ENCODE measurements at places on chromosomes 3 and 15.

- peak; percentile 32 for DNase-seq
These were observed 904.0 kb downstream of the TBL1XR1 start for GRCh38 chr3:176293276-176293675.

GRCh38 chr15:85702321-85703101 lies 92.2 kb downstream of the KLHL25 start:
- DNase-seq = no peak

GRCh38 chr15:47339800-47340570 lies 377.3 kb upstream of the SEMA6D start:
- DNase-seq = no peak

DNA sequence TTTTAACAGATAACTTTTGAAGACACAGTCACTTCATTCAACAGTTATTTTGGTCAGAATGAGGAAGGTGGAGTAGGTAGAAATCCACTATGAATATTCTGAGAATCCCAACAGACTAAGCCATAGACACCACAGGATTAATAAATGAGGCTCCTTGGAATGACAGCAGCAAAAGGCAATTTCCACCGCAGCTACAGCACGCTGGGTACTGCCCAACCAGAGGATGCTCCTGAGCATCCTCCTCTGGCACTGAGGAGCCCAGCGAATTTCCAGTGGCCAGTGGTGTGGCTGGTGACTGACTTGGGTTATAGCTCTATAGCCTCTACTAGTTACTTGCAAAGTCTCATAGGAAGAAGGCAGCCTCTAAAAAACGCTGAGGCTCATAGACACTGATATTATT lies 3.6 kb upstream of the NR1D2 start:
- no peak for DNase-seq

- no peak for DNase-seq
These were observed 431.4 kb downstream of the DIPK2A start for GRCh38 chr3:144403040-144403457.

- no peak for DNase-seq
These were observed 25.5 kb downstream of the PGPEP1L start for GRCh38 chr15:98981851-98982722.

DNA sequence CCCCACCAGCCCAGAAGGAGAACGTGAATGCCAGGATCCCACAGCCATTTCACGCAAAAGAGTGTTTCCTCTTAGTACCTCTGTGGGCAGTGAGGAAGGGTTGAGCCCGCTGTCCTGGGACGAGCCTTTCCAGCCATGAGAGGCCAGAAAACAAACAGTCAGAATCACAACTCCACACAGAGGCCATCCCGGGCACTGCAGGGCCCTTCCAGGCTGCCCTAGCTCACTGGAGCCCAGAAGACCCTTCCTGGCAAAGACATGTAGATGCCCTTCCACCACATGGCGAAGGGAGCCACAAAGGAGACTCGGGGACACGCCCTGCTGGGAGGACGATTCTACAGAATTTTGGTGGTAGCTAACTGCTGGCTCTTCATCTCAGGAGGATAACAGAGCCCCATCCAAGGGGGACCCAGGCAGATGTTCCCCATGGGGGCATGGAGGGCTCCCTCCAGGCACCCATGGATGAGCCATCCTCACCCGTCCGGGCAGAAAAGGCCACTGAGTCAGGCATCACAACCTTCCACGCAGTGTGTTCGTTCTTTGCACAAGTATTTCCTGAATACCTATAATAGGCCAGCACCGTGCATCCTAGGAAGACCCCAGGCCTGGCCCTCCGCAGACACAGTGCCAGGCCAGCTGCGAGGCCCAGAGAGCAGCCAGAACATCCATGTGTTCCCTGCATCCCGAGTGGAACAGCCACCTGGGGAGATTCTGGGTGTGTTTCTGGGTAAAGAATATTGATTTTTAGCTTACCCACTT lies 47.2 kb downstream of the SLC12A8 start:
- DNase-seq = no peak

- DNase-seq = no peak
These were observed 2.9 kb downstream of the NAA50 start for GRCh38 chr3:113743006-113743630.

- no peak for DNase-seq
These were observed 16.2 kb upstream of the CERS3 start for GRCh38 chr15:100544946-100545345.

DNA sequence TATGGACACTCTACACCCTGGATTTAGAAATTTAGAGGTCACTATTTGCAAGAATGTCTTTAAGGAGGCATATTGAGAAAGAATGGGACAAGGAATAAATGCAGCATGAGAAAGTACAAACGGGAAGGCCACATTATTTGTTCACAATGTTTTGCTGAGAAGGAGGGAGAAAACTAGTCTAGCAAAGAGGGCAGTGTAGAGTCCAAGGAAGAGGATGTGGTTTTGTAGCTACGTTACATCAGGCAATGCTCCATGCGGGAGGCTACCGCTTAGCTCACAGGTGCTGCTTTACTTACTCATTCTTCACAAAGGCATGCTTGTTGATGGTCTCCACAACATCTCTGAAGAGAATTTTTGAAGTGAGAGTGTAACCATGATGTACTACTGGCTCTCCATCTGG lies 191.1 kb downstream of the PLCH1 start:
- no peak for DNase-seq

DNA sequence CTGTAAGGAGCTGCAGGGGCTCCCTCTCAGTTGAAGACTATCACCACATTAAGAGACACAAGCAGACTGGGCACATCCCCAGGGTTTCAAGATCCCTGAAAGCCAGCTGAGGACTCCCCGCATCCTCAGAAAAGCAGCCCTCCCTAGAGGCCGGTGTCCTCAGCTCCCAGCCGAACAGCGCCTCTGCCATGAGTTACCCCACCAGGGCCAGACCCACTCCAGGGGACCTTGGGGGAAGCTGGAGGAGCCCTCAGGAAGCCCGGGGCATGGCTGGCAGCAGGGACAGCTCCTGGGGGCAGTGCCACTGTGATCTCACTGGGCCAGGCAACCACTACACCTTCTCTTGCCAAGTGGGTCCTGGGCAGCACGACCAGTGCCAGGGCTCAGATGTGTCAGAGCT lies 8.1 kb downstream of the KLF15 start:
- no peak for DNase-seq

DNA sequence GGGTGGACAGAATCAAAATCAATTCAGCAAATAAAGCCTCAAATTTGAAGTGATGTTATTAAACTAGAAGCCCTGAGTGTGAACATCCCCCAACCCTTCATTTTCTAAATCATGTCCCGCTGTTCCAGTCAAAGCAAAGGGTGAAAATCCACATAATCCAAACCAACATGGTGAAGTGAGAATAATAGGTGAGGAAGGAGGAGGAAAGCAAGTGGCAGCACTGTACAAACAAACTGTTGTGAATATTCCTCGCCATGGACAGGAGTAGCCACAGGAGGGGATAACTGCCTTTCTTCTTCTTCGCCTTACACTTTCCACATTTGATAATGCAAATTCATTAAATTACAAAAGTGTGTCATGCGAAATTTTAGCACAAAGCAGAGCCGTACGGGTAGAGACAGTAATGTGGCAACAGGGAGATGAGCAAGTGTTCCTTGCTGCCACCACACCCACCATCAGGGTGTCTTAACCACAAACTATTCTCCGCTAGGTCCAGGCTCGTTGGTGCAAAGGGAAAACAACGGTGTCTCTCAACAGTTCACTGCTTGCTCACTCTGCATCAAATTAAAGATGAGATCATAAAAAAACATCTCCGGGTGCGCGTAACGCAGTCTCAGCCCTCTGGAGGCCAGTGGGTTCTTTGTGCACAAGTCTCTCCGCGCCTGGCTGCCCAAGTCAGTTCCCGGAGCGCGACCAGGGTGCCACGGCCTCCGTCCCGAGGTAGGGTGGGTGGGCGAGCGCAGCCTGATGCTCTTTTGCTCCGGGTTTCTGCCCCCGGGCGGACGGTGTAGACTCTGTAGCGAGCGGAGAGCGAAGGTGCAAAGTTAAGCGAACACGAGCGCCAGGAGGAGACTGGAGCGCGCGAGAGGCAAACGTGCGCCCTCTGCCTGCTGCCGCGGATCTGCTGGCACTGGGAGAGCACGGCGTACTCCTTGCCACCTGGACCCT lies 6.7 kb downstream of the EPHA3 start:
- peak; percentile 13 for DNase-seq

GRCh38 chr3:37701734-37702433 lies 159.8 kb upstream of the CTDSPL start:
- DNase-seq = no peak

DNA sequence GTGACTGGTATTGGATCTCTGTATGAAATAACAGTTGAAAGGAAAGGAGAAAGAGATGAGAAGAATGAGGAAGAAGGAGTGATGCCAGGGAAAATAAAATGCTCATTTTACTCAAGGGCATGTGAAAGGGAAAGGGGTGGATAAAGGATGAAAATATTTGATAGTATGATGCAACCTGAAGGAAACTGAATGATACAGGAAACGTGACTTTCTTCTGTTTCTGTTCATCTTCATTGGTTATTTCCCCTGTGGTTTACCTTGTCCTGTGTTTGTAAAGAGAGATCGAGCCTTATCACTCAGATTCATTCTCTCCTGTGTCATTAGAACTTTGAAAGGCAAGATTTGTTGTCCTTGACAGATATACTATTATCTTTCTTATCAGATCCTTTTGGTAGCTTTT lies 243.6 kb upstream of the SLITRK3 start:
- no peak for DNase-seq

GRCh38 chr3:195159814-195160165 lies 111.2 kb downstream of the XXYLT1 start:
- no peak for DNase-seq

GRCh38 chr3:30548600-30548999 lies 57.8 kb upstream of the TGFBR2 start:
- no peak for DNase-seq

GRCh38 chr15:69075440-69075839 lies 60.9 kb downstream of the NOX5 start:
- no peak for DNase-seq

DNA sequence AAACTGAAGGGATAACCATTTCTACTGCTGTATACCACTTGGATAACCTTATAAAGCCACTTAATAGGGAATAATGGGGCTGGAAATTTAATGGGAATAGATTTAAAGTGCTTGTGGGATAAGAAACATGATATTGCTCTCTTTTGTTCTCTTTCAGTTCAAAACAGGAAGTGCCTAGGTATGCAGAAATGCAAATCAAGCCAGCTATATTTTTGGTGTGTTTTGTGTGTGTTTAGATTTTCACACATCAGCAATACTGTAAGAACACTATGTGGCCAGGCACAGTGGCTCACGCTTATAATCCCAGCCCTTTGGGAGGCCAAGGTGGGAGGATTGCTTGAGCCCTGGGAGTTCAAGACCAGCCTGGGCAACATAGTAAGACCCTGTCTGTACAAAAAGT lies 442.3 kb upstream of the TPRG1 start:
- DNase-seq = no peak

DNA sequence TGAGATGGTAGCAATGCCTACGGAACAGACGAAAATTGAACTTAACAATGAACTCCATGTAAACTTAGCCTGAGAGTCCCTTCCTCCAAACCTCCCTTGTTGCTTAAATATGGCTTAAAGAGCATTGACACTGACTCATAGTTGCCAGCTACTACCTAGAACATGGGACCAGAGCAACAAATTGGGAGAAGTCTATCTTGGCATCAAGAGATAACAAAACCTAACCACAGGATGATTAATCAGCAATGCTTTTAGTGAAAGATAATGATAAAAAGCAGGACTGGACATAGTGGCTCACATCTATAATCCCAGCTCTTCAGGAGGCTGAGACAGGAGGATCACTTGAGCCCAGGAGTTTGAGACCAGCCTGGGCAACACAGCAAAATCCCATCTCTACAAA lies 117.8 kb upstream of the MNS1 start:
- DNase-seq = no peak

DNA sequence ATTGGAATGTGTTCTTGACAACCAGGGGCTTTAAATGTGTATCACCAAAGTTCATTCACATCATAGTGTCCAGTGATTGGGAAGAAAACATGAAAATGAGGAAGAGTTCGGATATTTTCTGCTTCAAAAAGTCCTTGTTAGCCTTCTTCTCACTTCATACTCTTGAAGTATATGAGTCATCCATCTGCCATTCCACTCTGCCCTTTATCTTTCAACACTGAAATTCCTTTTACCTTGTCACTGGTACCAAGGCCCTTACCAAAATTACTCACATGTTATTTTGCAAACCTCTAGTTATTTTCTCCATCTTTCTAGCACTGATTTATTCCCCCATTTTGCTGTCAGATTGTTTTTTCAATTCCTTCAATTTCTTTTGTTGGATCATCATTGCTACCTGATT lies 32.5 kb downstream of the OR5H15 start:
- DNase-seq = no peak

DNA sequence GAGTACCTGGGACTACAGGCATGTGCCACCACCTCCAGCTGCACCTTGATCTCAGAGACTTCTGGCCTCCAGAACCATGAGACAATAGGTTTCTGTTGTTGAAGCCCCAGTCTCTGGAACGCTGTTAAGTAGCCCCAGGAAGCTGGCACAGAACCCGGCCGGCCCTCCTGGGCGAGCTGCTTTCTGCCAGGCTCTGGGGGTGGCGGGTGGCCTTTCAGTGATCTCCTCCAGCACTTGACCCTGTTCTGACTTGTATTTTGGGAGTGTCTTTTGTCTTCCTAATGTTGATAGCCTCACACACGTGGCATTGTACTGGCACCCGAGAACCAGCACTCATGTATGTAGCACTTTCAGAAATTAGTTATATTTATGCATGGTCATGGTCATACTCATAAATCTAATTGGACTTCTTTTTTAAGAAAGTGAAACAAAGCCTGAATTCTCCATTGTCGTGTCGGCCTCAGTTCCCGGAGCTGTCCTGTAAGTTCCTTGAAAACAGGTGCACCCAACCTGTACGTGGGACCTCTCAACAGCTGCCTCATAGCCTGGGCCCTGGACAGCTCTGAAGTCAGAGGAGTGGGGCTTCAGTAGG lies 74.0 kb downstream of the TFRC start:
- no peak for DNase-seq

- DNase-seq = no peak
These were observed 86.2 kb upstream of the OCA2 start for GRCh38 chr15:28185148-28185895.

DNA sequence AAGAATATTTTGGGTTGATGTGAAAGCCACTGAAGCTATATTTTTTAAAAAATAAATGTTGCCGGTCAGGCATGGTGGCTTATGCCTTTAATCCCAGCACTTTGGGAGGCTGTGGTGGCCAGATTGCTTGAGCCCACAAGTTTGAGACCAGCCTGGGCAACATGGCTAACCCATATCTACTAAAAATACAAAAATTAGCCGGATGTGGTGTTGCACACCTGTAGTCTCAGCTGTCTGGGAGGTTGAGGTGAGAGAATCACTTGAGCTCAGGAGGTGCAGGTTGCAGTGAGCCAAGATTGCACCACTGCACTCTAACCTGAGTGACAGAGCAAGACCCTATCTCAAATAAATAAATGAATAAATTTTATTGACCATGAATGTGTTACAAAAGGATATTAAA lies 39.6 kb downstream of the GOLM2 start:
- no peak for DNase-seq

- no peak for DNase-seq
These were observed 308.5 kb downstream of the SV2B start for GRCh38 chr15:91408476-91409076.

Data from AG09309 (cell line).